ENCODE measurements at places on chromosomes 3 and 15.

GRCh38 chr3:15636028-15636709 is 34.6 kb downstream of the BTD start:
- no peak for DNase-seq

DNA sequence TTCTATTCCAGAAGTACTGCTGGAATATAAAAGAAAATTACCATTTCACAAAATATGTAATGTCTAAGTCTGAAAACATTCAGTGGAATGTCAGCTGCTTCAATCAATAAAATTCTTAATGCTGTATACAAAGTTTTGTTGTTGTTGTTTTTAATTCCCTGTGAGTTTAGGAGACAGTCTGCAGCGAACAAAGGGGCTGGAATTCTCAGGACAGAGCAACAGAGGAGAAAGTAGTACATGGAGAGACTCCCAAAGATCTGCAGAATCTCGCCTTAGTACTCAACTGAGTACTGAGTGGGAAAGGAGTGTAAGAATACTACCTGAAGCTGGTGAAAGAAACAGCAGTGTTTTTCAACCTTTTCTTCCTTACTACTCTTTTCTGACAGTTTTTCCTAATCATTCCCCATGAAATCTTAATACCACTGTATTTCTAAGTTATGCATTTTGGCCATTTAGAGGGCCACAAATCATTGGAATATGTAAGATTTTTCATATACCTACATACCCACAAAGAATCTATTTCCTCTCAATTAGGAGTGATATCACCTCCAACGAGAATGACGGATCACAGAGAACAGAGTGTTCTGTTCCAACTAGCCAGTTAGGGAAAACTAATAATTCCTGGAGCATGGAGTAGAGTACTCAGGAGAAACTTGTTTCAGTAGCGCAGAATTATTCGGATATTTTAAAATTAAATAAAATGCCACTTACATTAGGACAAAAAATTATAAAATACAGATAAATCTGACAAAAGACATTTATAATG is 16.0 kb downstream of the ANKRD28 start:
- DNase-seq: no peak

DNA sequence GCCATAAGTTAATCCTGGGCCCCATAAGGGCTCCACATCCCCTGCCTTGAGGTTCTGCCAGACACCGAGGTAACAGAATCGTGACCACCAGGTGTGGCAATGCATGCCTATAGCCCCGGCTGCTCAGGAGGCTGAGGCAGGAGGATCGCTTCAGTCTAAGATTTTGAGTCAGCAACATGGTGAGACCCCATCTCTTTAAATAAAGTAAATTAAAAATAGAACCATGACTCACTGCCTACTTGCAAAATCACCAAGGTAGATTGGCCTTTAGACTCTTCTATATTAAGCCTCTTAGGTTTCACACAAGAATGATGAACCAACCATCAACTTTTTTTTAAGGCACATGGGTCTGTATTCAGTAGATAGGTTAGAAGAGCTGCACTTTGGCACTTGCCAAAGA is 9.7 kb downstream of the WDR5B start:
- DNase-seq: no peak

DNA sequence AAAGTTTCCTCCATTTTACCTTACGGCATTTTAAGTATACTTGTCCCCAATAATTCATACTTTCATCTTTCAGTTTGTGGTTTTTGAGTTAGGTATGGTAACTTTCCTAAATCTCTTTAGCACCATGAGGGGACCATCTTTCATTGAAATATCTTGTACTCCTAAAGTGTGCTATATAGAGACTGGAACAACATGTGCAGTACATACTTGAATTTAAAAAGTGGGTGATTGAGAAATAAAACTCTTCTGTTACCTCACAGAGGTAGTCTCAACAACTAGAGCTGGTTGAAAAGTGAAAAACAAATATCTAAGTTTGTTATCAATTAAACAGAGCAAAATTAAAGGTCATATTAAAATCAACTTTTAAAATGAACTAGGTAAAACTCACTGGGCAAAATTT is 423.1 kb downstream of the ROBO2 start:
- DNase-seq: no peak

DNA sequence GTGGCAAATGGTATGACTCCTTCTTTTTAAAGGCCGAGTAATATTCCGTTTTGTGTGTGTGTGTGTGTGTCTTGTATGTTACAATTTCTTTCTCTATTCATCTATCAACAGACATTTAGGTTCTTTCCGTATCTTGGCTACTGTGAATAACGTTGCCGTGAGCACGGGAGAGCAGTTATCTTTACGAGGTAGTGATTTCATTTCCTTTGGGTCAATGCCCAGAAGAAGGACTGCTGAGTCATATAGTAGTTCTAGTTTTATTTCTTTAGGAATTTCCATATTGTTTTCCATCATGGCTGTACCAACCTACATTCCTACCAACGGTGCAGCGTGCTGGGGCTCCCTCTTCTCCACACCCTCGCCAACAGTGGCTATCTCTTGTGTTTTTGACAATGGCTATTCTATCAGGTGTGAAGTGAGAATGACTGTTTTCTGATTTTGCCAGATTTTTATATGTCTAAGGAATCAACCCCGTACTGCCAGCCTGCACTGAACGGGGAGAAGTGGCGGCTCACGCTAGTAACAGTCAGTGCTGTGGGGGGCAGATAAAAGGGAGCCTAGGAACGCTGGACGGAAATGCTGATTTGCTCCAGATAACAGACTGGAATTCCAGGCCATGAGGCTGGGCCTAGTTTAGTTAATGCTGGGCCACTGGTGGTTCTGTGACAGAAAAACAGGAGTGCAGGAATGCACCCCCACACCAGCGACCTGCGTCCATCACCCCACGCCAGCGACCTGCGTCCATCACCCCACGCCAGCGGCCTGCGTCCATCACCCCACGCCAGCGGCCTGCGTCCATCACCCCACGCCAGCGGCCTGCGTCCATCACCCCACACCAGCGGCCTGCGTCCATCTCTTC is 168.1 kb downstream of the XXYLT1 start:
- no peak for DNase-seq

DNA sequence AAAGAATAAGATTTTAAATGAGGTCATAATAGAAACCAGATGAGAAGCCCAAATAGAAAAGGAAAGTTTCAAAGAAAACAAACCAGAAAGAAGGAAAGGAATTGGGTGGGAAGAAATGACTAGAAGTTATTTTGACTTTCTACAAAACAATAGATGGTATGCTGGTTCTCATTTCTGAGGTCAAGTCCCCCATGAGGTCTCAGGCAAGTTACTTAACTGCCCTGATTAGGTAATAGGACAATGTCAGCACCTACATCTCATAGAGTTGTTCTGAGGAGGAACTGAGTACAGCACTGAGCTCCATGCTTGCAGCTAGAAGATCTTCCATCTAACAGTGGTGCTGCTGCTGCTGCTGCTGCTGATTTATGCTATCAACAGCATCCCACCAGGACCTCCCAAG is 185.9 kb downstream of the ERC2 start:
- DNase-seq: no peak

DNA sequence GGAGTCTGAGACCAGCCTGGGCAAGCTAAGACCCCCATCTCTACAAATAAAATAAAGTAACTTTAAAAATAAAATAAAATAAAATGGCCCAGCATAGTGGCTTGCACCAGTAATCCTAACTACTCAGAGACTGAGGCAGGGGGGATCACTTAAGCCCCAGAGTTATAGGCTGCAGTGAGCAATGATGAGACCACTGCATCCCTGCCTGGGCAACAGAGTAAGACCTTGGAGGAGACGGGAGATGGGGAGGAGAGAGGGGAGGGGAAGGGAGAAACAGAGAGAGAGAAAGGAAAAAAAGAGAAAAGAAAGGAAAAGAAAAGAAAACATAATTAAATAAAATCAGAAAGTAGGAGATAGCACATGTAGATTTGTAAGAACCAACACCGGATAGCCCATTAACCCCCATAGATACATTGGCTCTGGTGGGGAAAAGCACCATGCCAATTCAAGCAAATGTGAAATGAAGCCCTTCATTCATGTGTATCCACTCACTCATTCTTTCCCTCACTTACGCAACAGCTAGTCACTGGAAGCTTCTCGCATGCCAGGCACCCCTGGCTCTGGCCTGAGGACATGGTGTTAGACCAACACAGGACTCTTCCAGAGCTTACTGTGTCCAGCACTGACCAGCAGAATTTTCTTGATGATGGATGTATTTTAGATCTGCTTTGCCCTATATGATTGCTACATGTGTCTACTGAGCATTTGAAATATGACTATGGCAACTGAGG is 183.2 kb downstream of the MAGI1 start:
- DNase-seq: no peak

GRCh38 chr3:165193366-165194254 is 2.6 kb downstream of the SLITRK3 start:
- DNase-seq: peak; percentile 11

DNA sequence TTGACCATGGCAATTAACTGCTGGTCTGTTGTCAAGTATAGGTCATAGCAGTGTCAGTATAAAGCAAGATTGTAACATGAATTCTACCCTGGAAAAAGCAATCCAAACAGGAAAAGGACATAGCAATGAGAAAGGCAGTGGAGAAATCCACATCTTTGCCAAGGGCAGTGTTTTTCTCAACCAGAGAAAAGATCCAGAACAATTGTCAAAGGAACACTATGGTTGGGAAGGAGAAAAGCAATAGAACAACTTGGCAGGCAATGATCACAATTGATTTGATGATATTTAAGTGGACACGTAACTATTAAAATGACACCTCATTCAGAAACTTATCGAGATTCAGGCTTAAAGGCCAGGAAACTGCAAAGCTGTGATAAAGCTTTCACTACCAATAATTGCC is 271.1 kb downstream of the DIPK2A start:
- DNase-seq: no peak

- no peak for DNase-seq
These were observed 90.1 kb downstream of the IGF2BP2 start for GRCh38 chr3:185734725-185735096.

- DNase-seq: peak; percentile 54
These were observed at the start of gene TMOD2 for GRCh38 chr15:51750792-51751696. Gene TMOD2, plus strand, starts transcription at chr15:51751597. Its CDS starts 14,845 bp downstream, at chr15:51766442.

GRCh38 chr15:92571824-92572223 is 83.8 kb downstream of the FAM174B start:
- no peak for DNase-seq

DNA sequence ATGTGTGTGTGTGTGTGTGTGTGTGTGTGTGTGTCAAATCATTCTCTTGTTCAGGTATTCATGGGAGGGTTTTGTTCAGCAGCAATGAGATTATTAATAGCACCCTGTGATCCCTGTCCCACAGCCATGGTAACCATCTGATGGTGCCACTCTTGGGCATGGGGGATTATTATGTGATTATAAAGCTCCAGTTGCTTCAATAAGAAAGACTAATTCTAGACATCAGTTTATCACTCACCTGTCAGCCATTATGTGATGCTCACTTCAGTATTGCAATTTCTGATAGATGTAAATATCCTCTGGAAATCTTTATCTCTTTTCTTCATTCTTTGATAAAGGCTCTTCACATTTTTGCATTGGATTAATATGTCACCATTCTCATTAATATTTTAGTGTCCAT is 145.9 kb upstream of the POU1F1 start:
- DNase-seq: no peak

DNA sequence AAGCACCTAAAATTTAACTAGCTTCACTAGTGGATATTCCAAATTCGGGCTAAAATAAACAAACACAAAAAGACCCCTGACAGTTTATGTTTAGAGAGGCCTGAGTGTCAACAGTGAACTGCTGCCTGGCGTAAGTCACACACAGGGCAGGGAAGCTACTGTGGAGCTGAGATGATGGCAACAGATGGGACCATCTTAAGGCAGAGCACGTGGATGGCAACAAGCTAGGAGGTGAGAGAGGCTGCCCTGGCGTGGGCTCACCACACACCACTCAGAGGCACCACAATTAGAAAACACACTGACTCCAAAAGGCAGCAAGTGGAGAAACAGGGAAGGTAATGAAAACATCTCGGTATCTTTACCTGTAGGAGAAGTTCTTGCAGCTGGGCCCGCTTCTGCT is 93.3 kb downstream of the ATP1B3 start:
- DNase-seq: no peak

GRCh38 chr15:32671339-32672325 is 30.1 kb downstream of the SCG5 start:
- DNase-seq: peak; percentile 82

DNA sequence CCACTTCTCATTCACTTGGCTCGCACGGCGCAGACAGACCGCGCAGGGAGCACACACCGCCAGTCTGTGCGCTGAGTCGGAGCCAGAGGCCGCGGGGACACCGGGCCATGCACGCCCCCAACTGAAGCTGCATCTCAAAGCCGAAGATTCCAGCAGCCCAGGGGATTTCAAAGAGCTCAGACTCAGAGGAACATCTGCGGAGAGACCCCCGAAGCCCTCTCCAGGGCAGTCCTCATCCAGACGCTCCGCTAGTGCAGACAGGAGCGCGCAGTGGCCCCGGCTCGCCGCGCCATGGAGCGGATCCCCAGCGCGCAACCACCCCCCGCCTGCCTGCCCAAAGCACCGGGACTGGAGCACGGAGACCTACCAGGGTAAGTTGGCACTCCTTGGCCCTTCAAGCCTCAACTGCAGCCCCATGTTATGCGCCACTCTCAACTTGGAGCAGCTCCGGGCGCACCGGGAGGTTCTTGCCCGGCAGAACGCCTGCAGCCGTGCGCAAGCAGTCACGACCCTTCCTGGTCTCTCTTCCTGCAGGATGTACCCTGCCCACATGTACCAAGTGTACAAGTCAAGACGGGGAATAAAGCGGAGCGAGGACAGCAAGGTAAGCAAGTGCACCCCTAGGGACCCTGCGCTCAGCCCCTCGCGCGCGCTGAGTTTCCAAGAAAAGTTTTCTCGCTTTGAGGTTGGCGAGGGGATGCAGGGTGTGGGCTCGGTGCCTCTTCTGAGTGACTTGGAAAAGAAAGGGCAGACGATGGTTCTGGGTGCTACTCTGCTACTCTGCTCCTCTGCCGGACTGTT is at the start of gene BHLHE40:
TSS of gene BHLHE40 (plus strand) at position 10 of the 801 bp plus-strand sequence. CDS start at position 292, 282 bp downstream.
- no peak for DNase-seq

DNA sequence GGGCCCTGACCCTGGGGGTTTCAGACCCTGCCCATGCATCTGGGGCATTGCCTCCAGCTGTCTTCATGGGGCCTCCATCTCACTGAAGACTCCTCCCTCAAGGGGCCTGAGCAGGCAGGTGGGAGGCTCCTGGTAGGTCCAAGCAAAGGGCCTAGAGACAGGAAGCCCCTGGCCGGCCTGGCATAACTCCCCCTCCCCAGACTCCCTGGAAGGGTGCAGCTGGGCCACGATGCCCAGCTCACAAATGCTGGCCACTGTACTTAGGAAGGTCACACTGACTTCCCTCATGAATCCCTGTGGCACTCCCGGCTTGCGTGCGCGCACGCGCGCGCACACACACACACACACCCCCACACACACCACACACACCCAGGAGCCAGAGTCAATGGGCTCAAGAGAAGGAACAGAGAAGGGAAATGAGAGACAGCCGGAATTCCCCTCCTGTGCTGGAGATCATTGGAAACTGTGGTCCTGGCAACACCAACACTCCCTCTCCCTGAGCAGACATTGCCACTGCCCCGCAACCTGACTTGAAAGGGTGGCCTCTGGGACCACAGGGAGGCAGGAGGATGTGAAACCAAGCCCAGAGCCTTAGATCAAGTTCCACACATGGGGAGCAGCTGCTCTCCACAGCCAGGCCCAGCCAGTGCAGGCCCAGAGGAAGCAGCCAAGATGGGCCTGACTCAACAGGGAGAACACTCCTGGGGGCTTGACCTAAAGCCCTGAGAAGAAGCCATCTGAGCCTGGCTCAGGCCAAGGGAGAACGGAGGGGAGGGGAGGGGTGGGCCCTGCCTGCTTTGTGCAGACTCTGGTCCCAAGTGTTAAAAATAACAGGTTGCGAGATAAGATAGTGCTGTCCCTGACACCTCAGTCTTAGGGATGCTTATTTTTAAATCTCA is 69.7 kb downstream of the SCN5A start:
- DNase-seq: peak; percentile 21

Measured in globus pallidus (tissue), 1 donor.